ENCODE measurements at places on chromosomes 1 and 21. TPM values are rescaled to one million over a fixed set of nuclear protein-coding genes. Genes with fewer than 3 reads are reported as not detected.

GRCh38 chr1:67441183-67441582 lies 11.0 kb upstream of the SERBP1 start:
- DNase-seq, result peak; percentile 61

- DNase-seq, result no peak
Measured at GRCh38 chr1:5423109-5423508, 569.1 kb downstream of the NPHP4 start.

DNA sequence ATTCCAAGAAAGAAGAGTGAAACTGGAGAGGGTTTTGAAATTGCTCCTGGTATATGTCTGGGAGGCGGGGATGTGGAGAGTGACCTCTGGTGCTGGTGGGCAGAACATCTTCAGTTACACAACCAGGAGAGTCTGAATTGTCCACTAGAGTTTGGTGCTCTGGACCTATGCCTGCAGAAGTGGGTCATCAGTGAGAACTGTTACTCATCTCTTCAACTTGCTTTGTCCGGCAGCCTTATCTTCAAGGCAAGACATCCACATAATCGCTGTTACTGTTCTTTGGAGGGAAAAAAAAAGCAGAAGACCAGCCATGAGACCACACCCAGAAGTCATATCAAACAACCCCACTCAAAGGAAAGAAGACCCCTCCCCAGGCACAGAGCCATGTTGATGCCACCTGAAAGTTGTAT lies 14.9 kb downstream of the SH2D1B start:
- no peak for DNase-seq

DNA sequence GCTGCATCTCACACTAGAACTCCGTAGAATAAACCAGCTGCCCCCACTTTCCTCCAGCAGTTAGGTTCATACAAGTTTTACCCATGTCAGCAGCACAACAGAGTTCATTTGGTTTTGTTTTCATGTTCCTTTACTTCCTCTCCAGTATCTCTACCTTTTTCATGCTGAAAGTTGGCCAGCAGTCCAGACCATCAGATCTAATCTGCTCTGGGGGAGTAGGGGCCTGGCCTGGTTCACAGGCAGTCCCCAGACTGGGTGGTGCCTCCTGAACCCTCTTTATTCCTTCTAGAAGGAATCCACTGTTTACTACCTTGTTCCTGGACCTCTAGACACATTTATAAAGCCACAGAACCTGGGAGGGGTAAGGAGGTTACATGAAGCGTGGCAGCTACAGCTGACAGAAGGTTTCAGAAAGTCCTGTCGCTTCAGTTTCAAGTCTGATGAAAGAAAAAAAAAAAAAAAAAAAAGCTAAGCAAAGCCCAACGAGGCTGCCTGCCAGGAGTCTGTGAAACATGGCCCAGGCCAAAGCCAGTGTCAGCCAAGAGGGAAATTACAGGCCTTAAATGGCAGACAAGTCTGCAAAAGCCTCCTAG lies 184.6 kb upstream of the JUN start:
- peak; percentile 46 for DNase-seq

GRCh38 chr1:41038110-41038509 lies 16.6 kb upstream of the SLFNL1 start:
- no peak for DNase-seq

DNA sequence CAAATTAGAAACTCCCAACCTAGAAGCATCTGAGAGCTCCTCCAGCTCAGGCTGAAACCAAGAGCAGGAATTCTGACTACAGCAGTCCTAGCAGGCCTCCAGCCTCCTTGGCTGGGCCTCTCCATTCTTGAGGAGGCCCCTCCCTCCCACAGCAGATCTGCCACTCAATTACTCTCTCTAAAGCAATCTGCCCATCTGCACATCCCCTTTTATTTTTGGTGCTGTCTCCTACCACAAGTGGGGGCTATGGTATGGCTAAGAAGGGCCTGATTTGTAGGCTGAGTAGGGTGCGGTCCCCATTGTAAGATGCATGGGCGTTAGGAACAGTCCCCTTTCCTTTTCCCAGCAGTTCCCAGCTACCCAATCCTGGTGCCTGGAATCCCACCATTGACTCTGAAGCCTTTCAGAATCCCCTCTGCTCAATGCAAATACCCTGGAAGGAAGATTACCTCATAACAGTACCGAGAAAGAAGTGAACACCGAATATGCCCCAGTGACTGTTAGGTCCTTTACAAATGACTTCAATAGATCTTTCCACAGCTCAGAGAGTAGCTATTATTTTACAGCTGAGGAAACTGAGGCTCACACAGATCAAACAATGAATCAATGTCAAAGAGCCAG lies 11.6 kb upstream of the TTC39A start:
- no peak for DNase-seq

GRCh38 chr1:15750924-15751323 lies 7.7 kb upstream of the FBLIM1 start:
- DNase-seq, result no peak

GRCh38 chr1:1083416-1084371 lies 9.6 kb upstream of the RNF223 start:
- DNase-seq, result no peak

DNA sequence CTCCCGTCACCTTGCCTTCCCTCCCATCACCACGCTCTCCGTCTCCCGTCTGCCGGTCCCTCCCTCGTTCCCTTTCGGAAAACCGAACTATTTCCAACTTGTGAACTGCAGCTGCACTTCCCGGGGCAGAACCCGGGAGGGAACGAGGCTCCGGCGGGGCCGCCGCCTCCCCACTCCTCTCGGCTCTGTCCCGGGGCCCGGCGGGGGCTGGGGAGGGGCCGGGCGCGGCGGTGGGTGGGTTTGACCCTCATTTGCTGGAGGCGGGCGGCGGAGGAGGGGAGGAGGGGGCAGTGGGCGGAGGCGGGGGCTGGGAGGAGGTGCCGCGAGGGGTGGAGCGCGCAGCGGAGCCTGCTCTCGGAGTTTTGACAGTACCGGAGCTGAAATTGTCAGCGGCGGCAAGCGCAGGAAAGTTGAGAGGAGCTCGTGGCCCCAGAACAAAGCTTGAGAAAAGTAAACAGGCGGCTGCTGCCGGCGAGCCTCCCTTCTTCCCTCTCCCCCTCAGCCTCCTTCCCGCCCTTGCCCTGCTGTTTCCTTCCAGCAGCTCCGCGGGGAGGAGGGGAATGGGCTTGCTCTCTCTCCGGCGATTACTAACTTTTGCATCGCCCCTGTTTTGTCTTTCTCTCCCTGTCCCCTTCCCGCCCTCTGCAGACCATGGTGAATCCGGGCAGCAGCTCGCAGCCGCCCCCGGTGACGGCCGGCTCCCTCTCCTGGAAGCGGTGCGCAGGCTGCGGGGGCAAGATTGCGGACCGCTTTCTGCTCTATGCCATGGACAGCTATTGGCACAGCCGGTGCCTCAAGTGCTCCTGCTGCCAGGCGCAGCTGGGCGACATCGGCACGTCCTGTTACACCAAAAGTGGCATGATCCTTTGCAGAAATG lies 2.9 kb downstream of the LMO4 start:
- peak; percentile 60 for DNase-seq

DNA sequence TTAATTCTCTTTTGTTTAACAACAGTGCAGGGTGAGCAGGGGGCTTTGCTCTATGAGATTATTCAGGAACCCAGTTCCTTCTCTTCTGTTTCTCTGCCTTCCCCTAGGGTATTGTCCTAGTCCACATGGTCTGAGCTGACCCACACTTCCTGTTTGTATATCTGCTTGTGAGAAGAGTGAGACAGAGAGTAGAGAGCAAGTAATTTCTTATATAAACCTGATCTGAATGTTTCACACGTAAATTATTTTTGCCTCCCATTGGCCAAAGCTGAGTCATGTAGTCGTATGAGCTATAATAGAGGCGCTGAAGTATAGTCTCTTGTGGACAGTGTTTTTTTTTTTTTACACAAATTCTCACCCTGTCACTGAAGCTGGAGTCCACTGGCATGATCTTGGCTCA lies 134.2 kb upstream of the SERTAD4 start:
- no peak for DNase-seq

DNA sequence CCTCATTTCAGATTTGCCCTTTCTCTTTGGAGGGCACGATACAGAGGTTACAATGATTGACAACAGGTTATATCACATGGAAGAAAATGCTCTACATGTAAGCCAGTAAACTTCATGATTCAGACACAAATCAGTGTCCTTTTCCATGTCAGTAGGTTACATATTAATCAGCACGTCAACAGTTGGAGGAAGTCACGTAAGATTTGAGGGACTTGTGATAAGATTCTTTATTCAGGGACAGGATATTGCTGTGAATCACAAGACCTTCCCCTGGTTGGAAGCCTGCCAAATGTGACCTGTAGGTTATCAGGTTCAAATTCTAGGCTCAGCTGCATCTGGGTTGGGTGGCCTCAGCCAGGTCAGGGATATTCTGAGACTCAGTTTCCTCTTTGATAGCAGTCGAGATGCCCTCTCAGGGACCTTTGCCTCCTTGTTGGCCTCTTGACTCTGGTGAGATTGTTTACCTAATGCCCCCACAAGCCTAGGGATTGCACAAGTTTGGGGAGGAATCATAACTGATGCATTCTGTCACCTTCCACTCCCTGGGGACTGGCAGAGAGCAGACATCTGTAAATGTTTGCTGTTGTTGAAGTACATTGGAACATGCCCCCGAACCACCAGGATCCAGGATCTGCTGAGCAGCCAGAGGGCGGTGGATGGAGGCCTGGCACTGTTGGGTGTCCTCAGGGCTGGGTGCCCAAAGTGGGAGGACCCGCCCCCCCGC lies 31.9 kb downstream of the SERINC2 start:
- no peak for DNase-seq

DNA sequence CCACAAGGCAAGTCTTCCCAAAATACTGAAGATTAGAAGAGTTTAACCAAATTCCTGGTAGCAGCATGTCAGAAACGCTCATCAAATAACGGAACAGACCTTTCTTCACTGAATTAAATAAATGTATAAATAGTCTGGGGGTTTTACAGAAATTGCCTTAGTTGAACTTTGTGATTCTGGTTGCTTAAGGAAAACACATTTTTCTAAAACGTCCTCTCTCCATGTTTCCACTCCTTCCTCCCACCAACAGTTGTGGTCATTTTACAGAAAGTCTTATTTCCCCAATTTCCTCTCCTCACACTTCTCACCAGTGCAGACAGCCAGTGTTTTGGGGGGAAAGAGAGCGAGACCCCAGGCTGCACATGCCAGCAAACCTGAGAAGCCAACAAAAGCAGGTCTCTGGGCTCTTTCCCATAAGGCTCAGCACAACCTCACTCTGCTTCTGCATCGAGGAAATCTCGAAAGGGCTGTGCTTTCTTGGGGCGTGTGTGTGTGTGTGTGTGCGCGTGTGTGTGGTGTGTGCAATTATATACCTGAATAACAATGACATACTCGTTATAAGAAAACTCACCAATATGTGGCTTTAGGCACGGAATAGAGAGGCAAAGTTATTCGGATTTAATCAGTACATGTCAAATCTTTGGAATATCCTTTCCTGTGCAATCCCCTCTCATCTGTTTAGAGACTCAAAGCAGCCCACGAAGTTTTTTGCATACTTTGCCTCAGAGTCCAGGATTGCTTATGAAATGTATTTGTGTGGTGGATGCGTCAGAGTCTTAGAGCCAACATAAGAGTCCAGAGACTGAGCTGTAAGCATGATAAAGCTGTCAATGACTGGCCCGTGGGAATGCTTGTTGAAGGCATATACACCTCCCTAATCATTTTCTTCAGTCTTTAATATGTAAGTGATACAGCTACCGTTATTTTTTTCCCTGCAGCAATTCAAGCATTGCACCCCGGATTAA lies 2.0 kb downstream of the KCNJ15 start:
- DNase-seq, result peak; percentile 98

The KCNA2 gene
- total RNA-seq, result under 0.01 TPM

The WNT2B gene
- total RNA-seq, result 0.56 TPM

The STYXL2 gene
- total RNA-seq, result not detected

The TSSK3 gene
- total RNA-seq, result not detected

The MXRA8 gene
- total RNA-seq, result 97.8 TPM

The NGF gene
- total RNA-seq, result 12.5 TPM

All from IMR-90 (cell line).